ENCODE measurements at places on chromosomes 12 and 14. TPM values are rescaled to one million over a fixed set of nuclear protein-coding genes. Genes with fewer than 3 reads are reported as not detected.
A peak's percentile ranks its signal among the peaks of the same experiment; 100 is the strongest.

DNA sequence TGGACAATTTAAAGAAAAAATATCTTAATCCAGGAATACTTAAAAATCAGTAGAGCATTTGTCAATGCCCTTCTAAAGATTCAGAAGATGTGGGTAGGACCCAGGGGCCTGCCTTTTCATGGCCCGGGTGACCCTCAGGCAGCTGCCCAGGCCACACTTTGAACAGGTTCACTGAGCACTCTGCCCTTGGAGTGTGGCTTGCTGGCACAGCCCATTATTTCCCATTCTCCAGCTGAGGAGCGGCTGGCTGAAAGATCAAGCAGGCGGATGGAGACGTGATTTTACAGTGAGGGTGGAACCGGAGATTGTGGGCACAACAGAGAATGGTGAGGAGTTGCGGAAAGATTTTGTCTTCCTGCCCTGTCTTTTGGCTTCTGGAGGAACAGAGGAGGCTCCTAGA lies 7.1 kb upstream of the PRPH start:
- H3K36me3 ChIP-seq, result no peaks in the 10 kb centered on the region
- no peak overlapping the region for H3K4me3 ChIP-seq
- H3K27ac ChIP-seq, result no peak overlapping the region
- no peaks in the 10 kb centered on the region for H3K4me1 ChIP-seq

DNA sequence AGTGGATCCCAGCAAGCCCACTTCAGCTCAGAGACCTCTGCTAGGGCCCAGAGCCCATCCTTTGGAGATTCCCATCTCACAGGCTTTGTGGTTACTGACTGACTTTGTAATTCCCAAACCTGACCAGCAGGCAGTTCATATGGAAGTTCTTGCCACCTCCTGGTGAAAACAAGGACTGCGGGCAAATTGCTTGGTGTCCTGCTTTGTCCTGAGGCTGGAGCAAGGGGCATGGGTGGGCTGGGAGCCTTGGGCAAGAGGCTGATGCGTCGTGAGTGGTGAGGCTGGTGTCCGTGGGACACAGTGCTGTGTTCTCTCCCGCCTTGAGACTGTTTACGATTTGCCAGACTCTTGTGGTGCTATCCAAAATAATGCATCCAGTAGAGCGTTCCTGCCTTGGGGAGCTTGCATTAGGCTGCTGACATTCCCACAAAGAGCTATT lies 91.0 kb downstream of the LRRC74A start:
- H3K4me1 ChIP-seq, result peaks cover 72% of the 10 kb centered on the region
- DNase-seq, result no peak
- peak overlapping the region; percentile 99 for H3K27ac ChIP-seq
- H3K4me3 ChIP-seq, result no peak overlapping the region

GRCh38 chr12:60689137-60689536 lies 1093.3 kb downstream of the SLC16A7 start:
- H3K27me3 ChIP-seq, result no peaks in the 10 kb centered on the region
- no peaks in the 10 kb centered on the region for H3K36me3 ChIP-seq
- no peak overlapping the region for H3K27ac ChIP-seq
- H3K4me3 ChIP-seq, result no peak overlapping the region
- no peak for DNase-seq
- no peaks in the 10 kb centered on the region for H3K4me1 ChIP-seq

Gene ACYP1
- total RNA-seq, result 21.3 TPM

DNA sequence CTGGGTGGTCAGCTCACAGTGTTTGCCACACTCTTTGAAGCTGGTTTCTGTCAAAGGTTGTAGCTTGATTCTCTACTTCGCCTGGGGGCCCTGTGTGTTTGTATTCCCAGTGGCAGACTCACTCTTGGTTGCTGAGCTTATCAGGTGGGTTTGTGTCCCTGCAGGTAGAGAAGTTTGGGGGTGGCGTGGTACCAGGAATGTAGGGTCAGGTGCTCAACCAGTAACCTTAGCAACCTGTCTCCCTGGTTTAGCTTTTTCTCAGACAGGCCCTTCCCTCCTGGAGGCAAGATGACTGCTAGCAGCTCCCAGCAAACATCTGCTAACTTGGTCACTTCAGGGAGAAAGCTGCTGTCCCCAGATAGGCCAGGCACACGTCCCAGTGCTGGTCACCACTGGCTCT lies 352.2 kb downstream of the AACS start:
- H3K4me3 ChIP-seq, result no peak overlapping the region
- H3K27ac ChIP-seq, result no peak overlapping the region
- peaks cover 7% of the 10 kb centered on the region for H3K27me3 ChIP-seq
- no peaks in the 10 kb centered on the region for H3K36me3 ChIP-seq
